Stimulated activated CD4-positive, alpha-beta T cell treated with anti-CD3 and anti-CD28 coated beads, Interleukin-4, amount 100 ng/mL, for 1 hour (primary cell): ENCODE measurements at places on chromosomes 5 and 9.

DNA sequence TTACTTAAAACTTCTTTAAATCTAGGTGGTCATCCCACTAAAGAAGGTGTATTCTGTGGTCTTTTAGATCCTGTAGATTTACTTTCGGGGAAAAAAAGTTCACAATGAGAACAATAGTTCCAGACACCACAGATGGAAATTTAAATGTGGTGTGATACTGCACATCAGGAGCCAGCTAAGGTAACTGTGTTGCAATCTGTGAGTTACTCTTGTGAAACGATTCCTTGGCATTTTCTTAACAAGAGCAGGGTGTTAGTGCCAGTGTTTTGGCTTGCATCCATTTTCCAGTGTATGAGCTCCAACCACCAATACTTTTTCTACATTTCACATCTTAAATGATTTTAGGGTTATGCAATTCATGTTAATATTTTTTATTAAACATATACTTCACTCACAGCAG, 674.5 kb downstream of the CETN3 start:
- DNase-seq: no peak

- no peak for DNase-seq
These were observed 494 bp downstream of the ASTN2 start for GRCh38 chr9:117414220-117414905.

- no peak for DNase-seq
These were observed 1.8 kb upstream of the EDF1 start for GRCh38 chr9:136867917-136868316.

- no peak for DNase-seq
These were observed 126.2 kb upstream of the PCA3 start for GRCh38 chr9:76638001-76638400.

- no peak for DNase-seq
These were observed 511.9 kb downstream of the CCDC171 start for GRCh38 chr9:16064771-16065170.

GRCh38 chr5:88480801-88481499, 212.3 kb upstream of the TMEM161B start:
- DNase-seq: no peak

GRCh38 chr5:172622091-172623046, 18.7 kb upstream of the NEURL1B start:
- no peak for DNase-seq

DNA sequence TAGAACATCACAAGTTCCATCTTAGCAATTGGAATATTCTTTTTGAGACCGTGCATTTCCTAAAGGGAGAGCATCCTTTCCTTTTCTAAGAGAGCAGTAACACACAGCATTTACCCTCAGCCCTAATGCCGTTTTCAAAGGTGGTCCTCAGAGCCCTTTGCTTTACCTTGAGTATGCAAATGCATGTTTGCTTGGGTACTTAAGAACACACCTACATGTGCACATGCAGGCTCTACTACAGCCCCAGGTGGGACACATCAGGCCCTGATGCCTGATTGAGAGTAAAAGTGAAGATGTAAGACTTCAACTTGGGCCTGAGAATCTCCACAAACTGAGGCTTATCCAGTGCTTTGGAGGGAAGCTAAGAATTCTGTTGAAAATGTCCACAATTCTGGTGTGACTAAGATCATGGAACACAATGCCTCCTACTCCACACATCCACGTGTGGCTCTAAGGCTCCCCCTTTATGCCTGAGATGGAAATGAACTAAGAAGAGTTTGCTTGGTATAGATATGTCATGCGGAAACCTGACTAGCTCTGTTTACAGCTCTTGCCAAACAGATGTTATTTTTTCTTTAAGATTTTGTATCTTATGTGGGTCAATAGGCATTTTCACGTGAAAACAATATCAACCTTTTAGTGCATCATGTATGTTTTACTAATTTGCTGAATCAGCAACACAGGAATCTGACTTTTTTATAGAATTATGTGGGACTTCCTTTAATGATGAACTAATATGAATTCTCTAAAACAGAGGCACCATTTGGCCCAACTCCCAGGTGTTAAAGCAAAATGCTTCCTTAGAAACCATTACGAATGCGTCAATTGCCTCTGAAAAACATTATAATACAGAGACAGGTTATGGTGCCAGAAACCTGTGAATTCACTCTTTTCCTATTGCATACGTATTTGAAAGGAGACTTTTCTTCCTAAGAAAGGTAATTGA, 48.9 kb upstream of the SLC2A8 start:
- DNase-seq: no peak

- no peak for DNase-seq
These were observed 196.6 kb downstream of the SGCD start for GRCh38 chr5:156523607-156524006.

- no peak for DNase-seq
These were observed 12.2 kb upstream of the ADGRD2 start for GRCh38 chr9:124438091-124438490.

- DNase-seq: no peak
These were observed 104.5 kb downstream of the HMHB1 start for GRCh38 chr5:143916451-143916850.

DNA sequence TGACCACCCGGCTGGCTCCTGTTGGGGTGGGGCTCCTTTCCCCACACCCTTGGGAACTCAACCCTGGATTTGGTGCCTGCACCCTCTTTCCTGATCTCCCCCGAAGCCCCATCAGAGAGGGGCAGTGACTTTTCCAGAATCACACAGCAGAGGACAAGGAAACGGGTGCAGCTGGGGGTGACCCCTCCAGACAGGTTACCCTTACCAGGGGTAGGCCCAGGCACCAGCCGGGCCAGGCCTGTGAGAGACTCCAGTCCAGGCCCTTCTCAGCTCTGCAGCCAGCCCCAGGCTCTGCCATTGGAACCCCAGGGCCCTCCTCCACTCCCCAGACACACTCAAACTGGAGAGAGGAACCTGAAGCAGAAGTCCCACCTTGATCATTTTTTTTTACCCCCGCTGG, 19.0 kb upstream of the PHYHD1 start:
- DNase-seq: no peak

- DNase-seq: no peak
These were observed 133.7 kb downstream of the ROR2 start for GRCh38 chr9:91816356-91816755.

DNA sequence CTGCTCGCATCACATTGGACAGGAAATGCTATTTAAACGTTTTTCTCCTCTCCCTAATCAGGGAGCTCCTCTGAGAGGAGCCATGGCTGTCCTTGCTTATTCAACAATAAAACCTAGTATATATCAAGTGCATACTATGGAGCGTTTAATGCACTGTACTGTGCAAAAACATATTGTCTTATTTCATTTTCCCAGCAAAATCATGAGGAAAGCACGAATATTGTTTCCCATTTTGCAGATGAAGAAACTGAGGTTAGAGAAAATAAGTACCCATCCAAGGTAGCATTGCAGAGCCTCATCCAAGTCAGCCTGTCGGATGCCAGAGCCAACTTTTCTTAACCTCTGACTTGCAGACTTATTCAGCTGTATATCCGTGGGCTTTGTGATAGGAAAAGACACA, 7.6 kb upstream of the EBF1 start:
- DNase-seq: no peak
